ENCODE measurements at places on chromosomes 5 and 9. TPM values are rescaled to one million over a fixed set of nuclear protein-coding genes. Genes with fewer than 3 reads are reported as not detected.

DNA sequence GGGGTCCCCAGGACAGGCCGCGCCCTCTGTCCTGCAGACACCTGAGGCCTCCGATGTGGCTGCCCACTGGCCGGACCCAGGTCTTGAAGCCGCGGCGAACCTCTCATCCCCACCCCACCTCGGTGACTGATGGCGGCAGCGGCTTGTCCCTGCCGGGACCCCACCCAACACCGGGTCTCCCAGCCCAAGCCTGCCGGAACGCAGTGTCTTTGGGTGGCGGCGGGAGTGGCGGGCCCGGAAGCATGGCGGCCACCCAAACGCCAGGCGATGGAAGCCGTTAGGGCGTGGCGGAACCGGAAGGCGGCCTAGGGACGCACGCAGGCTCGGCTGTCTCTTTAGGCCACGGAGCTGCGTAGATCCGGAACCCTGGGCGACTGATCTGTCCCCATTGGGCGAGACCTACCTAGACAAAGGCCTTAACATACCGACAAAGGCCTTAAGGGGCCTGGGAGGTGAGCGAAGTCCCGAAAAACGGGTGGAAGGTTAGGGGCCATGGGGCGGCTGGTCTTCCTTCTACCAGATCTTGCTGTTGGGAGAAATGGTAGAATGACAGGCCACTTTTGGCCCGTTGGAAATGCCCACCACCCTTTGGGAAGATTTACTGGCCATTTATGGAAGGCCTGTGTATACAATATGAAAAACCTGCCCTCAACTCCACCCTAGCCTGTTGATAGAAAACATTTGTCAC is 94.6 kb upstream of the SMC2 start:
- ATAC-seq, result no peak

DNA sequence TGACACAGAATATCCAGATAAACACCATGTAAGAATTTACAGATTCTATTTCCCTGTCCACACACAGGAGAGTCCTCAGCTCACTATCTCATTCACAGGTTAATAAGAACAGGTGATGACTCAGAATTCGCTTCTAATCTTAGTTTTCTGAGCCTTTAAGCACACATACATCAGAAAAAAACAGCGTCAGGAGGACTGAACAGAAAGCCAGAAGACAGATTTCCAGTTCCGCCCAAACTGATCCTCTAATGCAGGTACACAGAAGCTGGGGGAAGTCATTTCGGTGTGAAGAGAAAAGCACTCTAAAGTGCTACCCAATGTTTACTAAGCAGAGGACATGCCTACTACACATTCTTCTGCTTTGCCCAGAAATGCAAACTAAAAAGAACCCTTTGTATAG is 1.6 kb downstream of the CEMIP2 start:
- ATAC-seq, result peak; percentile 10

DNA sequence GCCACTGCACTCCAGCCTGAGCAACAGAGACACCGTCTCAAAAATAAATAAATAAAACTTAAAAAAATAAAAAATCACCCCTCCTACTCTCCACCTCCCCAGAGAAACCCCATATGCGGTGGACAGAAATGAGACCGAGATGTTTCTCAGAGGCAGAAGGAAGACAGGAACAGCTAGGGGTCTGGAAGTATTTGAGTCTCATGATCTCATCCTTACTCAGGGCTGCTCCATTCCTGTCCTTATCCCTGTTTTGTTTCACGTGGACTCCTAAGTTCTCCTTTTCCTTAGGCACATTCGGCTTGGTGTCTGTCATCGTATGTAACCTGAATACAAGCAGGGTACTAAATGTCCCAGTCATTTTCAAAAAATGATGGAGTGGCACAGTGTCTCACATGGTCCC is 76.1 kb downstream of the C9orf50 start:
- ATAC-seq, result no peak

DNA sequence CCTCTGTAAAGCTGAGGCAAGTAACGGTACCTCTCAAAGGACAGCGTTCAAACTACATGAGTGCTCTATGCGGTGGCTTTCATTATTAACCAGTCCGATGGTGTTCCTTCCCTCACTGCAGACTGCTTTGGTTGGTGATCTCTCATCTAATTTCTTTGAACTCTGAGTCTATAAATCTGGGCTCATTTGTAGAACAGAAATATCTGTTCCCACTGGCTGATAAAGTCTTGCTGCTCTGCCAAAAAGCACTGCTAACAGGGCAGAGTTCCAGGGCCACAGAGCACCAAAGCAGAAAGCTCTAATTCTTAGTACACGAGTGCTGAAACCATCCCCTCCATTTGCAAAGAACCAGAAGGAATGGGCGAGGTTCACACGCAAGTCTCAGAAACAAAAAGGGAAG is 81.9 kb downstream of the MED27 start:
- ATAC-seq, result no peak

DNA sequence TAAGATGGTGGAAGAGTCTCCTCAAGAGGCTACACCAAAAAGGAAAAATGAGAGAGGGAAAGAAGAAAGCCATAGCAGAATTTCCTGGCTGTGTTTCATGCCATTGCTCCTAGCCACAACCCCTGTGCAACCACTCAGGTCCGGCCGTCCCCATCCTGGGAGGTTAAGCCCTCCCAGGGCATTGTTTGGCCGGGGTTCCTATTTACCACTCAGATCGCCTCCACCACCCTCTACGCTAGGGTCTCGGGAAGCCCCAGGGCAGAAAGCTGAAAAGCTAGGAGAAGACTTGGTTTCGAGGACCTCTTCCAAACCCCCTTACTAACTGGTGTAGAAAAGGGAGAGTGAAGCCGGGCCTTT is 715 bp downstream of the RC3H2 start:
- peak; percentile 8 for ATAC-seq

- no peak for ATAC-seq
Measured at GRCh38 chr5:142871363-142872193, 101.4 kb downstream of the ARHGAP26 start.

Gene DRD1
- not detected for total RNA-seq

DNA sequence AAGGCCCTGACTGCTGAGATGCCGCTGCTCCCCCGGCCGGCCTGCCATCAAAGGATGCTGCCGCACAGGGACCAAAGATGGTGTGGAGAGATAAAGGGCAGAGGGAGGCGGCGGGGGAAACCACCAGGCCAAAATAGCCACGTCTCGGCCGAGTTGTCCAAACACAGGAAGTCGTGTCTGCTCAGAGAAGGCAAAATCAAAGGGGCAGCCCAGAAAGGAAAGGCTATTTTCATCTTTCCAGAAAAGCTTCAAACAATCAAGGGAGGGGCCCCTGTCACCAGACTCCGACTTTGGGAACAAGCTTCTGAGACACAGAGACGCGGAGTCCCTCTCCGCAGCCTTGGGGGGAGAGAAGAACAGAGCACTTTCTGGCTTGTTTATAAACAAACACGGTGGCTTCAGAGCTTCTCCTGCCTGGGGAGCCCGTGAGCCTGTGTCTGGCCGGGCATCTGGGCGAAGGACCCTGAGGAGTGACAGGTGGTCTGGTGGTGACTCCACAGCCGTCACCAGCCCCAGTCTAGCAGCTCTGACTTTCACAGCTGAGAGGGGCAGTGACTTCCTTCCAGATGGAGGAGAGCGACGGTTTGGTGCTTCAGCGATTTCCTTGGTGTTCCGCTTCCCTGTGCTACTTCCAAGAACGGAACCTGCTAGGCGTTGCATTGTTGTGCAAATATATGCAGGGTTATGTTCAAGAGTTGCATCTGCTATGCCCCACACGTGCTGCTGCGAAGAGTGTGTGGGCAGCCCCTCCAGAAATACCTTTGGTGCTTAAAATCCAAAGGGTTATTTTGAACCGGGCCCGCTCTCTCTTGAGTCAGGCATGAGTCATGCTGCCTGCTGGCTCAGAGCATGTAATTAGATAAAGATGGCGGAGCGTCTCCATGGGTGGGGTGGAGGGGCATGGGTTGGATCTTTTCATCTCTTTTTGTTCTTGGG is 24.0 kb downstream of the ADAMTSL2 start:
- peak; percentile 36 for ATAC-seq

Data from esophagus mucosa (tissue), 1 donor.